ENCODE measurements at places on chromosomes 16 and 17. TPM values are rescaled to one million over a fixed set of nuclear protein-coding genes. Genes with fewer than 3 reads are reported as not detected.

MT1A gene
- polyA plus RNA-seq: 9.8 TPM

GP1BA gene
- 0.12 TPM for polyA plus RNA-seq

EXOC3L1 gene
- 1.2 TPM for polyA plus RNA-seq

PIRT gene
- not detected for polyA plus RNA-seq

CHST5 gene
- 0.13 TPM for polyA plus RNA-seq

C16orf96 gene
- 0.08 TPM for polyA plus RNA-seq

HOXB9 gene
- polyA plus RNA-seq: not detected

TMEM235 gene
- polyA plus RNA-seq: not detected

KCNJ2 gene
- polyA plus RNA-seq: 3.1 TPM

CACNG5 gene
- polyA plus RNA-seq: not detected

ZSCAN32 gene
- polyA plus RNA-seq: 7.0 TPM

WFIKKN1 gene
- polyA plus RNA-seq: 0.11 TPM

PRAC2 gene
- 0.41 TPM for polyA plus RNA-seq

ZNF629 gene
- 3.4 TPM for polyA plus RNA-seq

ASPHD1 gene
- polyA plus RNA-seq: 0.31 TPM

TRIM72 gene
- 0.04 TPM for polyA plus RNA-seq

SLX1A gene
- polyA plus RNA-seq: 44.9 TPM

TM4SF5 gene
- polyA plus RNA-seq: not detected

CBX2 gene
- polyA plus RNA-seq: 3.3 TPM

RPS6KB1 gene
- 13.2 TPM for polyA plus RNA-seq

SLC35G6 gene
- polyA plus RNA-seq: not detected

ZG16B gene
- 0.77 TPM for polyA plus RNA-seq

ALOX15B gene
- polyA plus RNA-seq: 24.7 TPM

RGS11 gene
- polyA plus RNA-seq: 7.9 TPM

ABR gene
- 57.7 TPM for polyA plus RNA-seq

HBA1 gene
- polyA plus RNA-seq: 0.47 TPM

Data from esophagus (tissue), 2 donors.